IPS DF 6.9 (cell line): ENCODE measurements at places on chromosomes 7 and 10.

DNA sequence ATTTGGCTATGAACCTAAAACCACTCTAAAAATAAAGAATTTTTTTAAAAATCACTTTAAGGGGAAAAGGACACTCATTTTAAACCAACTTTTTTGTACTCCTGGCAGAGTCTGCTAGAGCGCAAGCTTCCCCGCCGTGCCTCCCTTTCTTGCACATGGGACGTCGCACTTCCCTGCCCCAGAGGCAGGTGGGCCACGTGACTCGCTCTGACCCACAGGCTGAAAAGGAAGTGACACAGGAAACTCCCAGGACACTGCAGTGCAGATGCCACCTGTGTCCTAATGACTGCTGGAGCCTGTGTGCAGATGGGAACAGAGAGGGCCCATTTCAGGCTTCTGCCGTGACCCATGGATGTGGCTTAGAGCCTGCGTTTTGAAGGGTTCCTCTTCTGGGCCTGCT lies 142.1 kb upstream of the LANCL2 start:
- DNase-seq, result no peak

DNA sequence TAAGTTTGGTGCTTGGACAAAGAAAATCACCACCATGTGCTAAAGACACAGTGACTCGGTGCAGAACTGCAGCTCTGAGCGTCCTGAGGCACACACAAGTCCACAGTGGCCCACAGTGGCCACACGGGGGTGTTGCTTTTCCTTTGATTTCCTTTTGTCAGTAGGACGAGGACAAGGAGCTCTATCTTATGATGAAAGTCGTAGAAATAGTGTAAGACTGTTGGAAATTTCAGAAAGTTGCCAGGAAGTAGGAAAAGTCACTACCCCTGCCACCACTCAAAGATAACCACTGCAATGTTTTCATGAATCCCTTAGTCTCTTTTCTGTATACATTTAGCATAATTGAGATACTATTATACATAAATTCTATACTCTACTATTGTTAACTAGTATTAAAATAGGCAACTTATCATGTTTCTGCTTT lies 146.0 kb downstream of the TNS3 start:
- peak; percentile 37 for DNase-seq

DNA sequence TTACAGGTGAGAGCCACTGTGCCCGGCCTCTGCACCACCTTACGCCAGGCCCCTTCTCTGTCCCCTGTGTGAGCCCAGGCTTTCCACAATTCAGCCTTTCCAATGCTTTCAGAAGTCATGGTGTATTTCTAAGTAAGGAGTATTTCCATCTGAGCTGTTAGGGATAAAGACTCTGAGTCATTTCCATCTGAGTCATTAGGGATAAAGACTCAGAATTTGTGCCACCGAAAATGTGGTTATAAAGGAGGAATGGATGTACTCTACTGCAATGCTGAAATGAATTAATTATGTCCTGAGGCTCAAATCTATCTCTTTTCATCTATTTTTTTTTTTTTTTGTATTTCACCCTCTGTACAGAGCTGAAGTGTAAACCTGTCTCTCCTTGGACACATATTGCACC lies 84.0 kb downstream of the GATA3 start:
- DNase-seq, result no peak

DNA sequence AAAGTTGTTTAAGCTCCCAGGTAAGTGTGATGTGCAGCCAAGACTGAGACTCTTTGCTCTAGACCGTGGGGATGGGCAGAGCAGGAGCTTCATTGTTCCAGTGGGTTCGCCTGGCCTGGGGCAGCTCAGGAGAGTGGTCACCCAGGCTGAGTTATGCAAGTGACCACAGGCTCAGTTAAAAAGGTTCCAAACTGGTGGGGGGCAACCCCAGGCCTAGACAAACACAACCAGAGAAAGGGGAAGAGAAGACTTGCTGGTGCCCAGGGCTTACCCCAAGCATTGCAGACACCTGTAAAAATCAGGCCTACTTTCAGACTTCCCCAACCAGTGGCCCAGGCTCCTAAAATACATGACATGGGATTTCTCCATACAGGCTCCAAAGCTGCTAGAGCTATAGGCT lies 21.6 kb downstream of the CREB3L2 start:
- DNase-seq, result no peak

GRCh38 chr7:41148521-41148951 lies 554.4 kb downstream of the INHBA start:
- no peak for DNase-seq

- no peak for DNase-seq
These were observed 74.1 kb downstream of the ADD3 start for GRCh38 chr10:110081911-110082310.

- DNase-seq, result no peak
These were observed 61.9 kb upstream of the NKX6-2 start for GRCh38 chr10:132847856-132848255.

GRCh38 chr10:77609781-77610272 lies 27.8 kb downstream of the KCNMA1 start:
- DNase-seq, result no peak
